ENCODE measurements at places on chromosomes 3 and 15.

- DNase-seq = no peak
These were observed 55.2 kb upstream of the SMAD6 start for GRCh38 chr15:66646799-66647198.

GRCh38 chr3:127549826-127550467 lies 40.6 kb downstream of the TPRA1 start:
- no peak for DNase-seq

DNA sequence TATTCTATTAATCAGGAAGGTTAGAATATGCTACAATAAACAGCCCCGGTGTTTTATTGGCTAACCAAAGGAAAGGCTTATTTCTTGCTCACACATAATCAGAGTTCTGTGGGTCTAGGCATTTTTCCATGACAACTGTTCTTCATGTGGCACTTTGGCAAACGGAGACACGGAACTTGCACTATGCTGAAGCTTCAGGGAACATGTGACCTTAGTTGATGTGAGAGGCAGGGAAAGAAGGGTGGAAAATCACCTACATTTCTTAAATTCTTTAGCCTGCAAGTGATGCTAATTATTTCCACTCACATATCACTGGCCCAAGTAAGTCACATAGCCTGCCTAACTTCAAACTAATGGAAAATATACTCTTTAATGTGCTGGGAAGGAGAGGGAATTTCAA lies 344.6 kb downstream of the SV2B start:
- no peak for DNase-seq

DNA sequence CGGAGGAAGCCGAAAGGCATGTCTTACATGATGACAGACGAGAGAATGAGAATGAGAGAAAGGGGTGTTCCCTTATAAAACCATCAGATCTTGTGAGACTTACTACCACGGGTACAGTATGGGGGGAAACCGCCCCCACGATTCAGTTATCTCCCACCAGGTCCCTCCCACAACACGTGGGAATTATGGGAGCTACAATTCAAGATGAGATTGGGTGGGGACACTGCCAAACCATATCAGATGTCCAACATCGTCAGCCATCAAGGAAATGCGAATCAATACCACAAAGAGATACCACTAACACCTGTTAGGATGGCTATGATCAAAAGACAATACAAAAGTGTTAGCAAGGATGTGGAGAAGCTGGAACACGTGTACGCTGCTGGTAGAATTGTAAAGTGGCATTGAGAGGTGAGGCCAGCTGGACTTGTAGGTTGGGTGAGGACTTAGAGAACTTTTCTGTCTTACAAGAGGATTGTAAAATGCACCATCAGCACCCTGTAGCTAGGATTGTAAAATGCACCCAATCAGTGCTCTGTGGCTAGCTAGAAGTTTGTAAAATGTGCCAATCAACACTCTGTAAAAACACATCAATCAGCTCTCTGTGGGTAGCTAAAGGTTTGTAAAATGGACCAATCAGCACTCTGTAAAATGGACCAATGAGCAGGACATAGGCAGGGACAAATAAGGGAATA lies 37.5 kb downstream of the VGLL4 start:
- DNase-seq = no peak

DNA sequence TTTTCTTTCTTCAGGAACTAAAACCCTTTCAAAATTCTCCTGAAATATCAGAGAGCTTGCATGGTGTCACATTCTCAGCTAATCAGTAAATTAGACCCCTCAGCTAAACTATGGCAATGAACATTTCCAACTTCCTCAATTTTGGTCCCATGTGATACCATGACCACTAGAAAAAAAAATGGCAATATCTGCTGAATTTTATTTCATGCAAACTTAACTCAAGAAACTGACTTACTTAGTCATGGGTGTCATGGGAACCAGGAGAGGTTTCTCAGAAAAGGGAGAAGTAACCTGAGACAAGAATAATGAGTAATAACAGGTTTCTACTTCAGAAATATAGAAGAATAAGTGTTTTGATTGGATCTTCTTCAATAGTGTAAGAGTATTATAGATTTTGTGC lies 784.6 kb upstream of the ALCAM start:
- DNase-seq = no peak

DNA sequence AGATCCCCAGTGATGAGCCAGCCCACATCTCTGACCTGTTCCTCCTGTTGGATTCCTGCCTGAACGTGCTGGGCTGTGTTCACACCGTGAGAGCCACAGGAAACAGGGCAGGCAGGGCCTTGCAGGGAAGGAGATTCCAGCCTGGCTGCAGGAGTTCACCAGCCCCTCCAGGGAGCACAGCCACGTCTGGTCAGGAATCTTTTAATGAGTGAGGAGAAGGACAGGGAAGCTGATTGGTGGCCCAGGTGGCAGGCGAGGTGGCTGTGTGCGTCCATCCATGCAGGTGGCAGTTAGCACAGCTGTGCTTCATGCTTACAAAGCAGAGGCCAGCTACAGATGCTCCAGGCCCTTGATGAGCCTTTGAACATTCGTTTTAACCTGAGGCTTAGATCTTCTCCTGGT lies 10.5 kb downstream of the LRRK1 start:
- DNase-seq = no peak

DNA sequence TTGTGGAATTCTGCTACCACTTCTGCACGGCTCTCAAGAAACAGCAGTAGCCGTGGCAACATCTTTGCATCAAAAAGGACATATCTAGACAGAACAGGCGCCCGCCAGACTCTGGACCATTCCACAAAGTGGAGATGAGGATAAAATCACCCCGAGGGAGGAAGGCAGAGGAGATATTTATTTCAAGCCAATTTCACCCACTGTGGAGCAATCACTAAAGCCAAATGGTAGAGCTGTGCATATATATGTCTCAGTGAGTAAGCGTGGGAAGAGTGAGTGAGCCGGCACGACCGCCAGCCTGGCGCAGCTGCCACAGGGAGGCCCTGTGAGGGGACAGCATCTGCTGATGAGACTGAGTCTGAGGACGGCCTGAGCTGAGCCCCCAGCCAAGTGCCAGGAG lies 111.3 kb downstream of the MEGF11 start:
- no peak for DNase-seq

- no peak for DNase-seq
These were observed 995.9 kb downstream of the MCTP2 start for GRCh38 chr15:95227235-95227634.

DNA sequence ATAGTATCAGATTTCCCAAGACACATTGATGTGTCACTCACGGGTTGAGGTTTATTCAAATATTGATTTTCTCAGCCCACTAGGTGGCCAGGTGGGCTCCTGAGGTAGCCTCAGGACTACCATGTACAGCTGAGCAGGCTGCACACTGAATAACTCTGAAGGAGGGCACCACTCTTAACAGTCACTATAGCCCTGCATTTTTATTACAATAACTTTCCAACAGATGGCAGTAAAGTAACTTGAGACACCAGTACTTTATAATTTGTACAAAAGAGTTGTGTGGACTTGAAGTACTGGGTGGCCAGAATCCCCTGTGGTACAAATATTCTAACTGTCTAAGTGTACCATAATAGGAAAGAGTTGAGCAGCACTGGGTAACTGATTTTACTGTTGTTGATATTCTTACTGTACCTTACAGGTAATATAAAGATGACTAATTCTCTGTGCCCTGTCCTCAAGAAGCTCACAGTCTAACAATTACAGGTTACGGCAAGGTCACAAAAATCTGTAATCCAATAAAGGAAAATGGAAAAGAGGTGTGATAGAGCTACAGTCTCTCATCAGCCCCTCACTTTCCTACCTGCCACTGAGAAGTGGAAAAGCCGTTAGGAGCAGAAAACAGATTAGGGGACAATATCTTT lies 76.0 kb downstream of the ETFA start:
- DNase-seq = no peak

DNA sequence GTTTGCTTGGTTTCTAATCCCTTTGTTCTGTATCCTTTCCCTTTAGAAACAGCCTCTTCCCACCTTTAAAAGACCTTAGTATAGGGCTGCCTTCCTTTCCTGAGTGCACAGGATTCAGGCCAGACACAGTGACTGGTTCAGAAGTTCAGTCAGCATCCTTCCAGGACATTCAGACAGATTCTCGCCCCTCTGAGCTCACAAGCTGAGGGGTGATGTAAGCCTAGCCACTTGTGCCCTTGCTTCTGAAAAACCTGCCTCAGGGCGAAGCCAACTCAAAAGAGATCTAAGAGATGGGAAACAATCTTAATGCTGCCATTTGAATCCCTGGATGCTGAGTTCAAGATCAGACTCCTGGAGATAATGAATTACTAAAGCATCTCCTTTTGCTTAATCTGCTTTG lies 6.7 kb upstream of the NSMCE3 start:
- no peak for DNase-seq

GRCh38 chr15:49495993-49496753 lies 73.1 kb downstream of the FGF7 start:
- DNase-seq = no peak

- DNase-seq = no peak
These were observed 1325.8 kb upstream of the ALCAM start for GRCh38 chr3:104040896-104041295.

GRCh38 chr15:52733088-52733487 lies 53.9 kb upstream of the ATOSA start:
- DNase-seq = no peak

DNA sequence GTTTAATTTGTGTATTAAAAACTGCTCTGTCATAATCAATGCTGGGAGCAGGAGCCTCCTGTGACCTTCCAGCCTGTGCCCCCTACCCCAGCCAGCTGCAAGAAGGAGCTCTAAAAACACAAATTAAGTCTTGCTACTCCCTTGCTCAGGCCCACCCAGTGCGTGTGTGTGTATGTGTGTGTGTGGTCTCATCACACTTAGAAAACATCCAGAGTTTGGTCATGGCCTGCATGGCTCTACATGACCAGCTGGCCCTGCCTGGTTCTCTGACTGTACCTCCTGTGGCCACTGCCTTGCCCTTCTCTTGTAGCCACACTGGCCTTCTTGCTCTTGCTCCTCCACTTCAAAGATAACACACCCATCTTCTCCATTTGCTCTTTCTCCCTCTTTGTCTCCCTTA lies 13.7 kb downstream of the P2RY14 start:
- no peak for DNase-seq

DNA sequence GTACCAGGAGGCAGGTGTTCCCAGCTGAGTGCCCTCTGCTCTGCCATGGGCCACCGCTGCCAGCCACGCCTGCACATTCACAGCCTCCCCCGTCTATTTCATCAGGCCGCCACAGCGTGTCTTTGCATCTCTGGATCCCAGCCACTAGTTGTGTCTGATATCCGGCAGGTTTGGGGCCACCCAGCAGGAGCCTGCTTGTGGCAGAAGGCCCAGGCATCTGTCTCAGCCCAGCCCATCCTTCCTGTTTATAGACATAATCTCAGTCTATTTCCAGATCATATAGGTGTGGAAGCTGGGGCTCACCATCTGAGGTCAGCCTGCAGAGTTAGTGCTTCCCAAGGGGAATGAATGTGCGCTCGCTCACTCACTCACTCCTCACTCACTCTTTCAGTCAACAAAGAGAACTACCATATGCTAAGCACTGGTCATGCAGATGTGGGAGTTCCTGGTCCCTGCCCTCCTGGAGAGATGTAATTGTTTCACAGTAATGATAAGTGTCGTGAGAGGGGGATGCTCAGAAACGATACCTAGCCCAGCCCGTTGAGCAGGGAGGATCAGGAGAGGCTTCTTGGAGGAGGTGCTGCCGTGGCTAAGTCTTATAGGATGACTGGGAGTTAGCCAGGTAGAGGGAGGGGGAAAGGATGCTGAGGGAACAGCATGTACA lies 60.6 kb downstream of the FGD5 start:
- DNase-seq = no peak

- no peak for DNase-seq
These were observed 188.7 kb upstream of the LINGO1 start for GRCh38 chr15:77821188-77821958.

DNA sequence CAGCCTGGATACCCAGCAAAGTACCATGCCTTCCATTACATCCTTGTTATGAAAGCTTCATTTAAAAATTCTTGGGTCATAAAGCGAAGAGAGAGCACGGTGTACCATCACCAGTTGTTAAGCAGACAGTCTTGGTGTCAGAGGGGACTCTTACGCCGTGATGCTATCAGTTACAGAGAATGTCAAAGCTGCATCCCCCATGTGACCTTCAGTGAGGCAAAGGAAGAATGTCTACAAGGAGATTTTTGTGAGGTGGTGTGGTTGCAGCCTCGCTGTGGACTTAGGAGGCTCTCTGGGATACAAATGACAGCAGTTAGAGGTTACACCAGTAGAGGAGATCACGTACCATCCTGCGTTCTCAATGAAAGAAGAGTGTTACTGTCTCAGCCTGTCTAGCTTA lies 278.3 kb downstream of the FEZF2 start:
- DNase-seq = no peak

GRCh38 chr3:159875116-159875515 lies 113.5 kb upstream of the IL12A start:
- no peak for DNase-seq

DNA sequence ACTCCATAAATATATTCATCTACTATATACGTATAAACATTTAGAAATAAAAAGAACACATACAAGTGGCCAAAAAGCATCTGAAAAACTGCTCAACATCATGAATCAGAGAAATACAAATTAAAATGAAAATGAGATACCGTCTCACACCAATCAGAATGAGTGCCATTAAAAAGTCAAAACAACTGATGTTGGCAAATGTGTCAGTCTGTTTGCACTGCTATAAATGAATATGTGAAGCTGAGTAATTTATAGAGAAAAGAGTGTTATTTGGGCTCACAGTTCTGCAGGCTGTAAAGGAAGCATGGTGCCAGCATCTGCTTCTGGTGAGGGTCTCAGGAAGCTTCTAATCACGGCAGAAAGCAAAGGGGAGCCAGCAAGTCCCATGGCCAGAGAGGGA lies 620.3 kb upstream of the CCDC54 start:
- DNase-seq = no peak

DNA sequence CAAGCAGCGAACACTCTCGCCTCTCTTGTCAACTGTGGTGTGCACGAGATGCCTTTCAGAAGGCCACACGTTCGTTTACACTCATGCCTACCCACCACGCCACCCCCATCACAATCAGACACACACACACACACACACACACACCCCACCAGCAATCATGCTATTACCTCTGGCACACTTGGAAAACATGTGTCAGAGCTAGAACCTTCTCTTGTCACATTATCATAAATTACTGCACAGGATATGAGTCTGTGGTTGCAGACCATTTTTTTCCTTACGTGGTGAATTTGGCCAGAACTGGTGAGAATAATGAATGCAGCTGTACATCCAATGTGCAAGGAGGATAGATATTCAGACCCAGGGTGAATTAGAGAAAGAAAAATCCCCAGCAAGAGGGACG lies 52.4 kb downstream of the TRIM69 start:
- peak; percentile 14 for DNase-seq
